ENCODE measurements at places on chromosomes 2 and 18. TPM values are rescaled to one million over a fixed set of nuclear protein-coding genes. Genes with fewer than 3 reads are reported as not detected.

TOGARAM2 gene
- 0.16 TPM for total RNA-seq

ZNF892 gene
- 1.3 TPM for total RNA-seq

EGR4 gene
- not detected for total RNA-seq

SPP2 gene
- not detected for total RNA-seq

HRH4 gene
- 0.28 TPM for total RNA-seq

SCG2 gene
- total RNA-seq: 0.12 TPM
